Activated naive CD4-positive, alpha-beta T cell treated with anti-CD3 and anti-CD28 coated beads, Interleukin-2, amount 50 U/mL, for 16 hours (primary cell): ENCODE measurements at places on chromosomes 16 and 17.
A peak's percentile ranks its signal among the peaks of the same experiment; 100 is the strongest.

- no peak for DNase-seq
These were observed 307.6 kb downstream of the ZFHX3 start for GRCh38 chr16:72740347-72740746.

- no peak for DNase-seq
These were observed 4.2 kb downstream of the ADCY9 start for GRCh38 chr16:4111748-4112696.

- peak; percentile 87 for DNase-seq
These were observed 14.7 kb downstream of the KCTD19 start for GRCh38 chr16:67311607-67312488.

DNA sequence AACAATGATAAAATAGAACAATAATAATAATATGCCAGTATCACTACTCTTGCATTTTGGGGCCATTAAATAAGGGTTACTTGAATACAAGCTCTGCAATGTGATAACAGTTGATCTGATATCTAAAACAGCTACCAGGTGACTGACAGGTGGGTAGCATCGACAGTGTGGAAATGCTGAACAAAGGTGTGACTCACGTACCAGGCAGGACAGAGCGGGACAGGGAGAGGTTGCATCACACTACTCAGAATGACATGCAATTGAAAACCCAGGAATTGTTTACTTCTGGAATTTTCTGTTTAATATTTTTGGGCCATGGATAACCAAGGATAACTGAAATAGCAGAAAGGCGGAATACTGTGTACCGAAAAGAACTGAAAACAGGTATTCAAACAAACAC, 15.8 kb upstream of the ZNF19 start:
- DNase-seq: no peak

DNA sequence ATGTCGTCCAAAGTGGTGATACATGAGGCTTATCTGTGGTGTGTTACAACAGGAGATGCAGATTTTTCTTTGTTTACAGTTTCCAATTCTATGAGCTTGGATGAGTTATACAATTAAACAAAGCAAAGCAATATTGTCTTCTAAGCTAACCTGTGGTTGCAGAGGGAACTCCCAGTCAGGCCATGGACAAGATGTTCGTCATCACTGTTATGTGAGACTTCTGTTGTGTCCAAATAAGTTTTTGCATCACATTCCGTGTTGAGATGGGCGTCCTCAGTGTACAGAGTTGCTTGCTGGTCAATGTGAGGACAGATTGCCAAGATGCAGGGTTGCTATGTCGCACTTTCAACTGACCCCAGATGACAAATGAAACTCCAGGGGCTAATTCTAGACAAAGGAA, 189.3 kb downstream of the IRF8 start:
- DNase-seq: no peak

GRCh38 chr17:74758848-74759168, 10.4 kb downstream of the NHERF1 start:
- DNase-seq: no peak

- no peak for DNase-seq
These were observed 182.1 kb downstream of the HS3ST3A1 start for GRCh38 chr17:13419676-13420075.

GRCh38 chr16:740459-740763, 386 bp downstream of the CIAO3 start:
- no peak for DNase-seq

- no peak for DNase-seq
These were observed 143.5 kb upstream of the TOX3 start for GRCh38 chr16:52690468-52690867.

DNA sequence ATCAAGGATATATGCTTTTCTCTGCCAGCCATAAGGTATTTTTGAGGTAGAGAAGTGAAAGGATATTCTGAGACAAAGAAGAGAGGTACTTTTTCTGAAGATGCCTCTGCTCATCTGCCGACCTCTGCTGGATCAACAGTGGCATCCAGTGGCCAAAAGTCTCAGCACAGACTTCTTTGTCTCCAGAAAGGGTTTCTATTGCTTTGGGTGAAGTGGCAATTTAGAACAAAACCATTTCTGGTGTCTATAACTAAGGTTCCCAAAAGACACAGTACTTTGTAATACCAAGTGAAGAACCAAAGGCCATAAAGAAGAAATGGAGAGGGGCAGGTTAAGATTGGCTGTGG, 155.2 kb upstream of the C17orf78 start:
- DNase-seq: no peak

- no peak for DNase-seq
These were observed 1.2 kb downstream of the VAMP2 start for GRCh38 chr17:8161289-8162232.

GRCh38 chr17:27233059-27233458, 60.9 kb upstream of the WSB1 start:
- no peak for DNase-seq

DNA sequence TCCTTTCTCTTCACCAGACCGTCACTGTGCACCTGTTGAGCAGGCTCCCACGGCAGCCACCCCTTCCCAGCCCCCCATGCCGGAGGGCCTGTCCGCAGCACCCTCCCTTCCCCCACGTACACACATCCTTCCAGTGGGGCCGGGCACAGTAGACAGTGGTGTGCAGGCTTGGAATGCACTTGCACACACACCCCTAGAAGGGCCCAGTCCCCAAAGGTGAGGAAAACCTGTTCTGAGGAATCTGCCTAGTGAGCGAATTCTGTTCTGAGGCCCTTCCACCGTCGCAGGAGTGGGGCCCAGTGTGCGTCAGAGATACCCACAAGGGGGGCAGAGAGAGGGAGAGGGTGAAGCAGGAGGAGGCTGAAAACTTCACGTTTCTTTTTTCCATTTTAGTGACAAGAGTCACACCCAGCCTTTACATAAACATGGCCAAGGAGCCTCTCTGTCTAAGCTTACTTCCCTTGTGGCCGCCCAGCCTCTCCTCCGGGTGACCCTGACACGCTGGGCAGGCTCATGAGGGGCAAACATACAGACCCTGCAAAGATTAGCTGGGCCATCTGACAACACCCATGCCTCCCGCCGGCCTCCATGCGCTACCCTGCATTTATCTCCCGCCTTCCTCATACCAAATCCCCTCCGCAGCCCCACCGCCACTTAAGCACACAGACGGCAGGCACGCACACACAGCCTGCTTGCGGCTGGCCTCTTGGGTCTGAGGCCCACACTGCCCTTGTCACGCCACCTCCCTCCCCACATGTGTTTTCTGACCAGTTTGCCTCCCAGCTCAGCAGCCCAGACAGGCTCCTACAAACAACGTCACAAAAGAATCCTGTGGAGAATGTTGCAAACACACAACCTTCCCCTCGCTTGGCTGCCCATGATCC, 1.8 kb downstream of the ZBTB4 start:
- DNase-seq: peak; percentile 40
